ENCODE measurements at places on chromosomes 7 and 10.

DNA sequence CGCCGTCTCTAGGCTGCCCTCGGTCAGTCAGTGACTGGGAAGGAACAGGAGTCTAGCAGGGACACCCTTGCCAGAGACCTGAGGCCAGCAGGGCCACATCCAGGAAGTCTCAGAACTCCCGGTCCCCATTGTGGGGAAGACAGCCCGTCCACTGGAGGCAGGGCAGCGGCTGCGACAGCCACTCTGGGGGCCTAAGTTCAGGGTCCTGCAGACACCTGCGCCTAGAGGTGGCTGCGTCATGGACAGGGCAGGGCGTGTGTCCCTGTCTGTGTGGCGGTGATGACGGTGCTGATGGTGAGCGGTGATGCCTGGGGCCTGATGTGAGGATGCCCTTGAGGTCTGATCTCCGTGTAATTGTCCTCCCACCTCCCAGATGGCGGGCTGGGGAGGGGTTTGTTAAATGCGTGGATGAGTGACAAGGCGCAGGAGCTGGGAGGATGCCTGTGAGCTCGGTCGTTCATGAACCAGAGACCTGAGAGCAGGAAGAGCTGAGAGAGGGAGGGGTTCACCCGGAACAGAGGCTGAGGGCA lies 537.9 kb upstream of the FOXK1 start:
- no peak for DNase-seq

DNA sequence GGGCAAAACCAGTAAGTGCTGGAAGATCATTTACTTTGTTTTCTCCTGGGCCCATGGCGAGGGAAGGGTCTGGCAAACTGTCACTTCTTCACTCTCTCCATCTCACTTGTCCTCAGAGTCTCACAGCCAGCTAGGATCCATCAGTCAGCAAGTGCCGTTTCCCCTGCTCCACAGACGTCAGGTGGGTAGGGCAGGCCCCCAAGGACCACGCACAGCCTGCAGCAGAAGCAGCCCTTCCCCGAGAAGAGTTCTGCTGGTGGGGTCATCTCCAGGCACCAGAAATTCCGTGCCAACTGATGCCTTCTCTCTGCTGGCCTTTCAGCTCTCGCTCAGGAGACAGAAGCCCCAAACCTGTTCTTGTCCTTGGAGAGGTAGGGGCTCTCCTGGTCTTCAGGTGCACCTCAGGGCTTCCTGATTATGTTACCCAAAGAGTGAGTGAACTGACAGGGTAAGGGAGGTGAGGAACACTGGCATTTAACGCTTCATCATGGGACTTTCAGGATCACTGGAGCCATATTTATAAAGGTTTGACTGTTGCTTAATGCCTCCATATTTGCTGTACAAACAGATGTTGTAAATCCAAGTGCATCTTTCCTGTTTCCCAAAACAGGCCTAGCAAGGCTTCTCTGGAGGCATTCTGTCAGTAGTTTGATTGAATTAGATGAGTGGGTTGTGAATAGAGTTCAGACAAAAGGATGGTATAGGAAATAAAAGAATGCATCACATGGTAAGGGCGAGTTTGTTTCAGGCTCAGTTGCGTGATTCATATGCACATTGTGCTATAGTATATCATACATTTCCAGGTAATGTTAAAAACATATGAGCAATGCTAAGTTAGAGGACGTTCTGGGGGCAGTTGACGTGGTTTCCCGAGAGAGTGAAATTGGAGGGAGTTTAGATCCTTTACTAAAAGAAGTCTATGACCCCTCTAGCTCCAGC lies 13.7 kb upstream of the TSPAN15 start:
- DNase-seq = no peak

GRCh38 chr7:2952316-2952715 lies 91.4 kb downstream of the CARD11 start:
- no peak for DNase-seq

GRCh38 chr7:44981035-44981706 lies 2.4 kb upstream of the MYO1G start:
- no peak for DNase-seq

DNA sequence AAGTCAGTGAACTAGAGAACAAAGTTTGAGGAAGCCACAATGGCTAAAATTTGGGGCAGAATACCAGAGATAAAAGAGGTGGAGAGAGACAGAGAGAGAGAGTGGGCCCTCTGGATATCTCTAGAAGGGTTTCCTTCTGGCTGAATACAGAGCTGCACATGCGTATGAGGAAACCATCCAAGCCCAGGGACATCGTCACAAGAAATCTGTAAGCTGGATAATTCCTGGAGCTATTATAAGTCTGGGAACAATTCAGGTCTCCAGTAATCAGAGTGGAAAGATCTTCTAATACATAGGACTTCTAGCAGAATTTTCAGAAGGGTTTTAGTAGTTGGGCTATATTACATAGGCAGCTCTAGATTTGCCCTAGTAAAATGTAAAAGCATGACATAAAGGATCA lies 415.7 kb upstream of the MTPN start:
- no peak for DNase-seq

Measured in CD4-positive, alpha-beta T cell treated with Interleukin-15 for 1 hour (primary cell).